ENCODE measurements at places on chromosomes 11 and 22.

DNA sequence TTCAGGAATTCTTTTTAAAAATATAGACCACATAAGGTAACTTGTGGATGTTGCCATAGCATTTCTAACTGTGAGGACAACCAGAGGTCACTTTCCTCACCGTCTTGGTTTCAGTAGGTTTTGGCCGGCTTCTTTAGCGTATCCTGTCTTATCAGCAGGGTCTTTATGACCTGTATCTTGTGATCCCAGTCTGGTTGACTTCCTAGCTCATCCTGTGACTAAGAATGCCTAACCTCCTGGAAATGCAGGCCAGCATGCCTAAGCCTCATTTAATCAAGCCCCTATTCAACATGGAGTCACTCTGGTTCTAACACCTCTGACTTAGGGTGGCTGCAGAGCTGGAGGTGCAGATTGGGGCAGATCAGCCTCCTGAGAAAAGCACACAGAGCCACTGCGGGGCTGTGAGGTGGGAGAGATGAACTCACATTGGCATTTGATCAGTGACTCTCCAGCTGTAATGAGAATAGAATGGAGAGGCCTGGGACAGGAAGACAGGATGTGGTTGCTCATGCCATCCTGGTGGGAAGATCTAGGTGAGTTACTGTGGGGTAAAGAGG lies 41.1 kb upstream of the TOP3B start:
- DNase-seq = no peak

DNA sequence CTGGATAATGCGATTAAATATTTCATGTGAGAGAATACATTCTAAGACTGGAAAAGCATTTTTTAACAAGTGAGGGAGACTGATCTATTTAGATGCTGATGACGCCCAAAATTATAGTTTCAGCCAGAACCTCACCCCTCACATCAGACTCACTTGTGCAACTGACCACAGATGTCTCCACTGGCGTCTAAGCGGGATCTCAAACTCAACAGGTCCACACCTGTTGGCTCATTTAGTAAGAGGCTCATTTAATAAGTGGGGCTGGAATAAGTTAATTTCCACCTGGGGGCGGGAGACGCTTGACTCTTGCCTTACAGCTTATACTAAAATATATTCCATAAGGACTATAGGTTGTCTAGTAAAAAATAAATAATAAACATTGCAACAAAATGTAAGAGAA lies 47.5 kb downstream of the MORC2 start:
- no peak for DNase-seq

DNA sequence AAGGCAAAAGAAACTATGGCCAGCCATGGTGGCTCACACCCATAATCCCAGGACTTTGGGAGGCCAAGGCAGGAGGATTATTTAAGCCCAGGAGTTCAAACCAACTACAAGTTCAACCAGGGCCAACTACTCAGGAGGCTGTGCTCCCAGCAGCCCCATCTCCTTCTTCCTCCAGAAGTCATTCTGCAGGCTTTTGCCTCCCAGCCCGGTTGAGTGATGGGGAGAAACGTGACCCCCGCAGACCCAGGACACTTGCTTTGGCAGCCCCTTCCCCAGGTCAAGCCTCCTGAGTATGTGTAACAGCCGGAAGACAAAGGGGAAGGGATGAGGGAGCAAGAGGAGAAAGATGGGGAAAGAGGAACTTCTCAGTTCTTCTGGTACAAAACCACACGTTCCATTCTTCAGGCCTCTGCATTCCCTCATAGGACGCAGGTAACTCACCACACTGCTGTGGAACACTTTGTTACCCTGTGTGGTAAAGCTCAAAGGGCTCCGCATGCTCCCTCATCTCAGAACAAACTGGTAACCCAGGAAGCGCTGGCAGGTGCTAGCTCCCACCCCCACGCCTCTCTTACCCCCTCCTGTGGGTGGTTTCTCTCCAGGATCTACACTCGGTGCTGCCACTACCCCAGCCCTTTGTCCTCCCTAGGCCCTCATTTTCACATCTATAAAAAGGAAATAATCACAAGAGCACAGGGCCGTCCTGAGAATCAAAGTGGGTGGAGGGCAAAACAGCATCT lies 4.0 kb downstream of the SULT4A1 start:
- DNase-seq = no peak

- no peak for DNase-seq
These were observed 181.9 kb downstream of the FAT3 start for GRCh38 chr11:92406472-92406871.

DNA sequence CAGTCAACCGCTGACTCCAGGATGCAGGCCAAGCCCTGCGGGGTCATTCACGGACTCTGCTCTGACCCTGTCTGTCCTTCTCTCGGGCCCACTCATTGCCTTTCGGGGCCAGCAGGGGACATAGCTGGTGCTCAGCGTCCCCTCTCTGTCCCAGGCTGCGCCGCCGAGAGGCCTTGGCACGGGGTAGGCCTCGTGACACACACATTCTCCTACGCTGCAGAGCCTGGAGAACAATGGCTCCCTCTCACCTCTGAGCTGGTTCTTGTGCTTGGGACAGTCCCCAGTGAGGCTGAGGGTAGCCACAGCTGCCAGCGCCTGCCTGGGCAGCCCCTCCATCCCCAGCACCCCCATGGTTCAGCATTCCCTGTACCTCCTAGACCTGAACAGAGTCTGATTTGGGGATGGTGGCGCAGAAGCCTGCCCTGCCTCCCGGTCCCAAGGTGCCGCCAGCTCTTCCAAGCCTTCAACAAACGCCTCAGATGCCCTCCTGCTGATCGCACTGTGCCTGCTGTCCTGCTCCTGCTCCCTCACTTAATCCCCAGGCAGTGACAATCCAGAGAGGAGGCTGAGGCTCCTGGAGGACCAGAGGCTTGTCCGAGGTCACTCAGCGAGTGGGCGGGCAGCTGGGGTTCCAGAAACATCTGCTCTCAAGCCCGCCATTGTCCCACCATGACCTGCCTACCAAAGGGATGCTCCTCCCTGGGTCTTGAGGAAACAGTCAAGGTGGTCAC lies 30.4 kb downstream of the DUSP8 start:
- no peak for DNase-seq

- no peak for DNase-seq
These were observed 25.3 kb upstream of the LMO1 start for GRCh38 chr11:8288824-8289491.

DNA sequence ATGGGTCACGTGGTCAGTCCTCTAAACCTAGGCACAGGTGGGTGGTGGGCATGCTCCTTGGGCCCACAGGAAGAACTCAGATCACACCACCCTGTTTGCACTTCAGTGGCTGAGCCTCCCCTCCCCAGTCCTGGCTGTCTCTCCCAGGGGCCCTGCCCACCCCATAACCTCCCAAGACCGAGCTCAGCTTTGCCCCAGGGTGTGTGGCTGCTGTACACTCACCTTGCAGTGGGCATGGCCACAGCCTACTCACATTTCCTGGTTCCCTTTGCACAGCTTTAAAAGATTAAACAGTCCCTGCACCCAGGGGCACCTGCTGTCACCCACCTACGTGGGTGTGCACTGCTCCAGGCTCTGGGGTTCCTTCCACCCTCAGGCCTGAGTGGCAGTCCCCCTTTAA lies 13.8 kb downstream of the TRIOBP start:
- no peak for DNase-seq

GRCh38 chr22:36829370-36830002 lies 12.7 kb upstream of the PVALB start:
- DNase-seq = no peak

DNA sequence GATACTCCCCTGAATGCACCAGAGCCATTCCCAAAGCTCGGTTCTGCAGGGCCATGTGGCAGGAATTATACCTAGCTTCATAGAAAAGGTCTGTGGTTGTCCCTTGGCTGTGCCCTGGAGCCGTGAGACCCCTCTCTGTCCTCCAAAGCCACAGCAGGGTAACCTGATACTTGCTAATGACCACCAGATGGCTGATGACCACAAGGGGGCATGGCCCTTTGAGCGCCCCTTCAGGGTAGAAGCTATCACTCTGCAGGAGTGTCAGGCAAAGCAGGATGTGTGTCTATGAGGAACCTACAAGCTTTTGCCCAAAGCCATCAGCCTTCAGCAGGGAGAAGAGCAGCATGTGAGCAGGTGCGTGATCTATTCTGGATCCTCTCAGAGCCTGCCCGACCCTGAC lies 95.3 kb downstream of the NTM start:
- DNase-seq = no peak

Data from activated naive CD4-positive, alpha-beta T cell (primary cell).